Stimulated activated CD8-positive, alpha-beta memory T cell treated with anti-CD3 and anti-CD28 coated beads, Interleukin-12 subunit alpha, Interleukin-12 subunit beta, amount 100 ng/mL, for 1 hour (primary cell): ENCODE measurements at places on chromosomes 2 and 18.

GRCh38 chr18:78893281-78894032 lies 86.2 kb upstream of the SALL3 start:
- no peak for DNase-seq

GRCh38 chr2:181466661-181467576 lies 9.7 kb downstream of the ITGA4 start:
- DNase-seq: peak; percentile 69

- no peak for DNase-seq
These were observed 288.4 kb upstream of the TRIB2 start for GRCh38 chr2:12428324-12428723.

DNA sequence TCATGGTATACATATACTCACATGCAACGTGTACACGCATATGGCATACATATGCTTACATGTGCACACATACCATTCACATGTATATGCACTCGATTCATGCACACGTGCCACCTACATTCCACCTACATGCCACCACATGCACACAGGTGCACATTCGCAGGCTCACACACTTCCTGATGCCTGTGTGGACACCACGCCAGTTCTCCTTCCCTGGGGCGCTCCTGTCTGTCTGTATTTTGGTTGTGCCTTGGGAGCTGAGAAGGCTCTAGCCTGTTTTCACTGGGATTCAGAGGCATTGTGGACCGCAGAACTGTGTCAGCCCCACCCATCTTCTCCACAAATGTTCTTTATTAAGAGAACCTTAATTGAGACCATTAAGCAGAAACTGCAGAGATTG lies 96.6 kb upstream of the CTDP1 start:
- no peak for DNase-seq

- no peak for DNase-seq
These were observed 79.4 kb upstream of the FAM117B start for GRCh38 chr2:202555356-202555755.

GRCh38 chr2:102983786-102984185 lies 222.0 kb downstream of the TMEM182 start:
- no peak for DNase-seq

- no peak for DNase-seq
These were observed 53.7 kb downstream of the MCFD2 start for GRCh38 chr2:46861916-46862315.

DNA sequence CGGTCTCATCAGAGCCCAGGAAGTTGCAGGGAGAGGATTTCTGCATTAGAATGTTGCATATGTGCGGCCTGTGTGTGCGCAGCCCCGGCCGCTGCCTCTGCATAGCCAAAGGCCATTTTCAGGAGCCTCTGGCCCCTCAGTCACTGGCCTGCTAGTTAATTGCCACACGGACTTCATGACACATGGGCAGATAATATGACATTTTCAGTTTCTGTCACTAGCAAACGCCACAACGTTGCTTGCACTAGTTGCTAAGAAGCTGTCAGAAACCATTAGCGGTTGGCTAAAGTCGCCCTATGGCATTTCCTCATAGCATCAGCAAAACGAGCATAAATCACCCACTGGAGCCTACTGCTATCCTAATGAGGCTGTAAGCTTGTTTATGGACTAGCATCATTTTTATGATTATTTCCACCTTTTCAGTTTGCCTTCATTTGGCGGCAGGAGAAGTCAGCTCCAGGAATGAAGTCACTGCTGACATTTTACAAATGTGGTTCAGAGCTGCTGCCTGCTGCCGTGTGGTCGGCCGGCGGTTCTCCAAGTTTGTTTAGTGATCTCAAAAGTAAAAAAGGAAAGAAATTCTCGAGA lies 73.7 kb downstream of the MEIS1 start:
- no peak for DNase-seq

GRCh38 chr2:127373362-127374083 lies 14.3 kb downstream of the MAP3K2 start:
- no peak for DNase-seq

DNA sequence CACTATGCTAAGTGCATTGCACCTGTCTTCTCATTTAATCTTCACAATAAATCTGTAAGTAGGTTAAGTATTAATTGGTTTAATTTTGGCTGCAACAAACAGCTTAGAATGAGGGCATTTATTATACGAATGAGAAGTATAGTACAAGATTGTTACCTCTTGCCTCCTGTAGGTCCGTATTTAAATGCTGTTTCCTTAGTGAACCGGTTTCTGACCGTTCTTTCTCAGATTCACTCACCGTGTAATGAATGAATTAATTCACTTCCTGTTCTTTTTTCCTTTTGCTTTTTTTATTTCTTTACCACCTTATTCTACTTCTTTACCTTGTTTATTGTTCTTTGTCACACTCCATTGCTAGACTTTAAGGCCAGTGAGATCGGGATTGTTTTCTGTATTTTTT lies 153.8 kb upstream of the RASGRP3 start:
- DNase-seq: no peak

DNA sequence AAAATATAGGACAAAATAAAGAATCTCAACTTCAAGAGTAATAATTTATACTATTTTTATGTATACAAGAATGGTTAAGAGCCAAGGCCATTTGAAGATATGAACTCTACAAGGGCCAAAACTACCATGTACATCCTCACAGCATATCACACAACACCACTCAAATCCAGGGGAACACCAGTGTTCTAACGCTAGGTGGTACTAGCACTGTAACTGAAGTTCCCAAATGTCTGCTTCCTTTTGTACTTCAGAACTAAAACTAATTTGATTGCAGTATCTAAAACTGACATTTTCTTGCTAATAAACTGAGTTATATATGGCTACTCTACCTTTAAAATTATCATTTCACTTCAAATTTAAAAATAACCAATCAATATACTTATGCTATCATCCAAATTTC lies 47.0 kb downstream of the REV1 start:
- no peak for DNase-seq

DNA sequence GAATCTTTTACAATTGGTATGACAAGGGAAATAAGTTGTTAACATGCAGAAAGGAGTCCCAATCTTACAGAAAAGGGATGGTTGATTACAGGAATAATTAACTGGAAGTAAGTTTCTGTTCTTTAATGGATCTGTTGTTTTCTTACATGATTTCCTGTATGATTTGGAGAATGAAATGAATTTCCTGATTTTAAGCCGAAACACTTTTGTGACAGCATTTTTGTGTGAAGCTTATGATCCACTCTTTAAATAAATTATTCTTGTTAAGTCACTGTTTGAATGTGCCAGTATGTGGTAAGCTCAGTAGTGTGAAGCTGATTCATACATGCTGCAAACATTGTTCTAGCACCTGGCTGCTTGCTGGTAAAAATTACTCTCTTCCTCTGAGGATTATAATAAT lies 516.2 kb downstream of the DCDC2C start:
- DNase-seq: no peak

GRCh38 chr2:198188982-198189381 lies 384.6 kb downstream of the PLCL1 start:
- DNase-seq: no peak

DNA sequence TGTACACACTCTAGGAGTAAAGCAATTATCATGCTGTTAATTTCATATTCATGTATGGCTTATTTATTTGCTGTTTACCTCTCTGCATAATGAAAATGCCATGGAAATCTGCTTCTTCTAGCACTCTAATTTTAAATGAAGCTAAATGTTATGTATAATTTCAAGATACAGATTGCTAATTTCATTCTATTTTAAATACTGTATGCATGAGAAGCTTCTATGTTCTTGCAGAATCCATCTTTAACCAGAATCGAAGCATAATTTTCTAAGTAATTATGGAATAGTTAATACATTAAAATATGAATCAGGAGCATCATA lies 127.2 kb downstream of the UBE2E3 start:
- DNase-seq: no peak

DNA sequence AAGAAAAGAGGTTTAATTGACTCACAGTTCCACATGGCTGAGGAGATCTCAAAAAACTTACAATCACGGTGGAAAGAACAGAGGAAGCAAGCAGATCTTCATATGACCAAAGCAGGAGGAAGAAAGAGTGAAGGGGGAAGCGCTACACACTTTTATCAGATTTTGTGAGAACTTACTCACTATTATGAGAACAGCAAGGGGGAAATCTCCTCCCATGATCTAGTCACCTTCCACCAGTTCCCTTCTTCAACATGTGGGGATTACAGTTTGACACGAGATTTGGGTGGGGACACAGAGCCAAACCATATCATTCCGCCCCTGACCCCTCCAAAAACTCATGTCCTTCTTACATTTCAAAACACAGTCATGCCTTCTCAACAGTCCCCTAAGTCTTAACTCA lies 54.2 kb downstream of the G6PC2 start:
- DNase-seq: no peak

GRCh38 chr2:230326453-230327417 lies at the start of gene SP140L:
SP140L (plus strand) TSS chr2:230327193; CDS start chr2:230327270, 77 bp downstream.
- peak; percentile 61 for DNase-seq

- no peak for DNase-seq
These were observed 21.1 kb upstream of the EGR4 start for GRCh38 chr2:73314441-73314840.

- no peak for DNase-seq
These were observed 19.2 kb downstream of the CTDP1 start for GRCh38 chr18:79698668-79699335.

GRCh38 chr2:176479961-176480360 lies 210.7 kb downstream of the MTX2 start:
- no peak for DNase-seq

GRCh38 chr18:11969904-11970835 lies 11.1 kb upstream of the IMPA2 start:
- DNase-seq: no peak

GRCh38 chr2:67384123-67384822 lies 12.9 kb upstream of the ETAA1 start:
- DNase-seq: no peak

DNA sequence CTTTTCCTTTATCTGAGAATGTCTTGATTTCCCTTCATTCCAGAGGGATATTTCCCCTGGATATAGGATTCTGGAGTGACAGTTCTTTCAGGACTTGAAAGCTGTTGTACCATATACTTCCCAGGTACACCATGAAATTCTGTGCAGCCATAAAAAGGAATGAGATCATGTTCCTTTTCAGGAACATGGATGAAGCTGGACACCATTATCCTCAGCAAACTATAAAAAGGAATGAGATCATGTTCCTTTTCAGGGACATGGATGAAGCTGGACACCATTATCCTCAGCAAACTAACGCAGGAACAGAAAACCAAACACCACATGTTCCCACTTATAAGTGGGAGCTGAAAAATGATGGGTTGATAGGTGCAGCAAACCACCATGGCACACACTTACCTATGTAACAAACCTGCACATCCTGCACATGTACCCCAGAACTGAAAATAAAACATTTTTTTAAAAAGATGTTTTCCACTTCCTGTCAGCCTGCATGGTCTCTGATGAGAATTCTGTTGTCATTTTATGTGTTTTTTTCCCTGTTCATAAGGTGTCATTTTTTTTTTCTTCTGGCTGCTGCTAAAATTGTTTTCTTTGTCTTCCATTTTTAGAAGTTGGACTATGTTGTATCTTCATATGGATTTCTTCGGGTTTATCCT lies 133.3 kb downstream of the DNAH6 start:
- DNase-seq: no peak

DNA sequence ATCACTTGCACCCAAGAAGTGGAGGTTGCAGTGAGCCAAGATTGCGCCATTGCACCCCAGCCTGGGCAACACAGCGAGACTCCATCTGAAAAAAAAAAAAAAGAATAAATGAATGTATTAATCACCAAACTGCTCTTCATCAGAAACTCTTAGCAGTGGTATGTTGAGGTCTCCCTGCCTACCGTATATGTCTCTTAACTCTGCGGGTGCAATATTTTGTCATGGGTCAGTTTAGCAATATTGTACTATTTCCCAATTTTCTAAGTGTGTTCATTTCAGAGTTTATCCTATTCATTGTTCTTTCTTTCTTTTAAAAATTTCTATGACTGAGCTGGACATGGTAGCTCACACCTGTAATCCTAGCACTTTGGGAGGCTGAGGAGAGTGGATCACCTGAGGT lies 37.9 kb upstream of the MAP4K3 start:
- no peak for DNase-seq

GRCh38 chr2:217269701-217270484 lies 410.0 kb upstream of the TNP1 start:
- DNase-seq: no peak

GRCh38 chr2:137367361-137367760 lies 596.9 kb upstream of the HNMT start:
- DNase-seq: no peak

DNA sequence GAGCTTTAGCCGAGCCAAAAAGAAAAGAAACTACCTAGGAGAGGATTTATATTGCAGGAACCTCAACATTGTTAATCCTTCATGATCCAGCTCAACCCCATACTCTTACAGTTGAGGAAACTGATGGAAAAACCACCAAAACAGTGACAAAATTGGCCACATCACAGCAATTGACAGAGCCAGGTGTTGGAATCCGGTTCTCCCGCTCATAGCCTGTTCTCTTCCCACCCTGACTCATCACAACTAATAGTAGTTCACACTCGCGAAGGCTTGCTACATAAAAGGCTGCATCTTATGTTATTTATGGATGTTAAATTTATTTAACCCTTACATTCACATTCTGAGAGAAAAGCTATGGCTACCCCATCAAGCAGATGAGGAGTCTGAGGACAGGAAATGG lies 33.7 kb downstream of the SLC9A4 start:
- no peak for DNase-seq

GRCh38 chr2:39640107-39640506 lies 25.6 kb upstream of the TMEM178A start:
- DNase-seq: no peak

DNA sequence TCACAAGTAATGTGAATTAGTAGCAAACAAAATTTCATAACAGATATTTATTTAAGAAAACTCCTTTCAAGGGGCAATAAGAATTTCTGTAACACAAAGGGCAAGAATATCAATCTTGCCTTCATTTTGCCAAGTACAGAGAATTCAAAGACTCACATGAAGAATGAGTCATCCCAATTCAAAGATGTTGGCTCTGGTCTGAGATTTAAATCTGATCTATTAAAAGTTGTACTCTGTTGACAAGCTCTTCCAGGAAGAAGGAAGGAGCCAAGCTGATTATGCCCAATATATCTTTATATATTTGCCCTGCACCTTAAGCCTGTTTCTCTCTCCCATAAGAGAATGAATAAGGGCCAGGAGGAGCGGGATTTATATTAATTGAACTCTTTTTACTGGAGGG lies 55.9 kb upstream of the RPE start:
- DNase-seq: no peak

GRCh38 chr2:36294316-36294721 lies 61.3 kb upstream of the CRIM1 start:
- DNase-seq: no peak

DNA sequence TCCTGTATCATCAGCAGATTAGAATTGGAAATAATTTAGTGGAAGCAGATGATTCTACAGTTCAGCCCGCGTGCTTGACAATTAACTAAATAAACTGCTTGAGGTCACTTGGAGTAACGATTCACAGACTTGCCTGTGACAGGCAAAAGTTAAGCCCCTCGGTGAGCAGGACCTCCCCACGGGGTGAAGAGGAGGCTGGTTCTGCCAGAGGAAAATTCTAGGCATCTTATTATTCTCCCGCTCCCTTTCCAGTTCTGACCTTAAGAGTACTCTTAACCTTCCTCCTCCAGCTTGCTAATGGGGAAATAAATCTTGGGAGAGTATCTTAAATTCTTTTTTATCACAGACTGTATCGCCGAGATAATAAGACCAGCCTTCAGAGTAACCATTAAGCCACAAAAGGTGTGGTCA lies 169.7 kb upstream of the SMAD2 start:
- no peak for DNase-seq
